ENCODE measurements at places on chromosomes 13 and 19. TPM values are rescaled to one million over a fixed set of nuclear protein-coding genes. Genes with fewer than 3 reads are reported as not detected.

DNA sequence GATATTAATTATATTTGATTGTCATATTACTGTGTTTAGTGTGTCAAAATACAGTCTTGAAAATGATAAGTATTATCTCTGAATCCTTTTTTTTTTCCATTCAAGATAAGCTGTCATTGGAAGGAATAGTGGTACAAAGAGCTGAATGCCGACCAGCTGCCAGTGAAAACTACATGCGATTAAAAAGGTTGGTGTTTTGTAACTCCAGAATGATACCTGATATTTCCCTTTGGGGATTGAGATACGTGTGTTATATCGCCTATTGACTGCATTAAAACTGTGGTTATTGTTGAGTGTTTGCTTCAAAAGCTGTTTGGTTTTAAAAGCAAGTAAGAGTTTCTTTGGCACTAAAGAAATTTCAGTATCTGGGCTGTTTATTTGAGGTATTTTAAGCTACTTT is 6.5 kb upstream of the KCTD4 start:
- no peak overlapping the region for H3K4me3 ChIP-seq
- H3K27ac ChIP-seq = no peak overlapping the region
- no peaks in the 10 kb centered on the region for H3K27me3 ChIP-seq
- peaks cover 14% of the 10 kb centered on the region for H3K36me3 ChIP-seq
- no peak for DNase-seq

Gene COL4A2
- 109 TPM for total RNA-seq

- H3K27me3 ChIP-seq = peaks cover 16% of the 10 kb centered on the region
- no peaks in the 10 kb centered on the region for H3K4me1 ChIP-seq
- no peak overlapping the region for H3K27ac ChIP-seq
- no peaks in the 10 kb centered on the region for H3K36me3 ChIP-seq
Observed at GRCh38 chr19:5369962-5370367, 29.4 kb upstream of the PTPRS start.

DNA sequence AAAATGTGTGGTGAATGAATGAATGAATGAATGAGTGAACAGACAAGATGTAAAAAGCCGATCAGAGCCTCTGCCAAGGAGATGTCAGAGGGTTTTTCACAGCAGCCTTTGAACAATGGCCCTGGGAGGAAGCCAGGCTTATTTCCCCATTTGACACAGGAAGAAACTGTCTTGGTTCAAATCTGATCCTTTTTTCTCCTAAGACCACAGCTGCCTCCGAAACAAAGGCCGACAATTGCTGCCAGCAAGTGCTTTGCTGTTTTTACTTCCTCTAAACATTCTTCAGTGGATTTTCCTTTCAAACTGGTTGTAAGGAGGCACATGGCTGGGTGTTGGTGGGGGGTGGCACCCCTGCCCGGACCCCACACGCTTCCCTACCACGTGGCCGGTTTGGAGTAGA is 44.2 kb upstream of the HOMER3 start:
- peaks cover 7% of the 10 kb centered on the region for H3K4me1 ChIP-seq
- H3K27ac ChIP-seq = no peak overlapping the region
- DNase-seq = no peak
- H3K4me3 ChIP-seq = no peak overlapping the region
- peaks cover 17% of the 10 kb centered on the region for H3K27me3 ChIP-seq

GRCh38 chr13:101115762-101116171 is 300.5 kb downstream of the NALCN start:
- no peak for DNase-seq
- H3K36me3 ChIP-seq = peaks cover 6% of the 10 kb centered on the region
- H3K4me3 ChIP-seq = peak overlapping the region; percentile 6

DNA sequence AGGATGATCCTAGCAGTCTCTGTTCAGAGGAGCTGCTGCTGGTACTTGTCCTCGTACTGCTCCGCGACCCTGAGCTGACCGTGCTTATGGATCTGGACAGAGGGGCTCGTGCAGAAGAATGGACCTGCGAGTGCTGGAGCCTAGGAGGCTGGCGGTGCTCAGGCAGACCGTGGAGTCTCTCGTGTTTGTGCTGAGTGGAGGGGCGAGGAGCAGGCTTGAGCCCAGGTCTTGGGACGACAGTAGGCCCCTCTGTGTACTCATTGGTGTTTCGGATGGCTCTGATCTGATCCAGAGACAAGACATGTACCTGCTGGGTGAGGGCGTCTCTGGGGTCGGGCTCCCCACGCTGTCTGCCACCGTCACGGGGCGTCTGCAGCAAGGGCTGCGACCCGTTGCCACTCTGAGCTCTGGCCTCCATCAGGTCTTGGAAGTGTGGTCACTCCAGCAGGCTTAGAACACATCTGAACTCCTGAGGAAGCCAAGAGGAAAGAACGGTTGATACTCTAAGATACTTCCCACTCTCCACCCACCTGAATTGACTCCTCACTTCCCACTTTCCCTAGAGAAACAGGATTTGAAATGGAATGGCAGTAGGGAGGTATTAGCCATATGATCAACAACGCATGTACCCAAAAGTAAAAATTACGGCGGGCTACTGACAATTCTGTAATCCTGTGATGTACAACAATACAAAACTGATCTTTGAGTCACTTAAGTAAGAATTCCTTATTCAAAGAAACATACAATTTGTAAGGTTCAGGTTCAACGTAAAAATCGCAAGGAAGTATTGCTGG is 3.4 kb downstream of the SPRY2 start:
- H3K36me3 ChIP-seq = peaks cover 47% of the 10 kb centered on the region
- H3K27me3 ChIP-seq = no peaks in the 10 kb centered on the region
- peak overlapping the region; percentile 92 for H3K27ac ChIP-seq
- no peak overlapping the region for H3K4me3 ChIP-seq
- DNase-seq = no peak

GRCh38 chr19:2138061-2138728 is 13.2 kb downstream of the AP3D1 start:
- H3K36me3 ChIP-seq = peaks cover 33% of the 10 kb centered on the region
- H3K4me1 ChIP-seq = no peaks in the 10 kb centered on the region
- H3K4me3 ChIP-seq = no peak overlapping the region
- H3K27me3 ChIP-seq = no peaks in the 10 kb centered on the region

DNA sequence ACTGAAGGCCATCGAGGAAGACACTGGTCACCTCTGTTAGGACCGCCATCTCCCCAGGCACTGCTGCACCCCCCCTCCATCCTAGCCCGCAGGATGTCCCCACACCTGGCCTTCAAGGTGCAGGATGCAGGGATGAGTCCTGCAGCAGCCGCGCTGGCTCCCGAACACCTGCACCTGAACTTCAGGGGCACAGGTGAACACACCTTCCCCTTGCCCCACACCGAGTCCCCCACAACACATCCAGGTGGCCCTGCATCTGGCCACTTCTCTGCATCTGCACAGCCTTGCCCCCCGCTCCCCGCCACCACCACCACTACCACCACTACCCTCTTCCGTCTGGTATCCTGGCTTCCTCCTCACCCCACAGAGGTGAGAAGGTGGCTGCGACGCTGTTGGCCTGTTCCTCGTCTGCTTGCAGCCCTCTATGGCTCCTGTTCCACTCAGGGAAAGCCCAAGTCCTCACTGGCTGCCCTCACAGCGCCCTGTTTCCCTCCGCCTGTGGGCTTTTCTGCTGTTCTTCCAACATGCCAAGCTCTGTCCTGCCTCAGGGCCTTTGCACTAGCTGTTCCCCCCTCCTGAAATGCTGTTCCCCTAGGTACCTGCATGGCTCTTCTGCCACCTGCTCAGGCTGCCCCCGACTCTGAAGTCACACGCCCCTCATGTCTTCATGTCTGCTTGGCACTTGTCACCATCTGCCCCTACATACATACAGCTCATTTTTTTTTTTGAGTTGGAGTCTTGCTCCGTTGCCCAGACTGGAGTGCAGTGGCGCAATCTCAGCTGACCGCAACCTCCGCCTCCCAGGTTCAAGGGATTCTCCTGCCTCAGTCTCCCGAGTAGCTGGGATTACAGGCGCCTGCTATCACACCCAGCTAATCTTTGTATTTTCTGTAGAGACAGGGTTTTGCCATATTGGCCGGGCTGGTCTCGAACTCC is 1.4 kb upstream of the CERS1 start:
- no peak overlapping the region for H3K27ac ChIP-seq
- H3K27me3 ChIP-seq = peaks cover 16% of the 10 kb centered on the region
- no peak for DNase-seq
- peak overlapping the region; percentile 80 for H3K4me3 ChIP-seq
- no peaks in the 10 kb centered on the region for H3K4me1 ChIP-seq

- H3K27ac ChIP-seq = peak overlapping the region; percentile 97
- no peaks in the 10 kb centered on the region for H3K27me3 ChIP-seq
- peak; percentile 93 for DNase-seq
- peaks cover 13% of the 10 kb centered on the region for H3K36me3 ChIP-seq
Observed at GRCh38 chr19:17579661-17580244, 24.3 kb downstream of the COLGALT1 start.

Gene SUCLA2
- total RNA-seq = 47.6 TPM

DNA sequence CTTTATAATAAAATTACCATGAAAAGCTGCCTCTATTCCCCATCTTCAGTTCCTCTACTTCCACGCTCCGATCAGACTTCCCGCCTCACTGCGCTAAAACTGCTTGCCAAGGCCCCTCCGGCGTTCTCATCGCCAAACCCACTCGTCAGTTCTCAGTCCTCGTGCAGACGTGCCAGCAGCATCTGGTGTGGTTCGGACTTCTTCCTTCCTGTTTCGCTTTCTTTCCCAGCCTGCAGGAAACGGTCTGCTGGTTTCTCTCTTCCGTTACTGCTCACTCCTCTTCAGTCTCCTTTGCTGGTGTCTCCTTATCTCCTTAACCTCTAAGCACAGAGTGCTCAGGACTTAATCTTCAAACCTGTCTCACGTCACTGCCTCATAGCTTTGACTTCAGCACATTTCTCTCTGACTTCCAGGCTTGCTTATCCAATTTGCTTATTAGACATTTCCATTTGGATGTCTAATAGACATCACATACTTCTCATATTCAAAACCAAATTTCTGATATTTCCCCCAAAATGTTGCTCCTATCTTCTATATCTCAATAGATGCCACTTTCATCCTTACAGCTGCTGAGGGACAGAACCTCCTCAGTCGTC is 40.3 kb downstream of the RCBTB2 start:
- no peak overlapping the region for H3K4me3 ChIP-seq
- H3K27ac ChIP-seq = no peak overlapping the region
- H3K27me3 ChIP-seq = no peaks in the 10 kb centered on the region
- DNase-seq = no peak
- H3K36me3 ChIP-seq = peaks cover 18% of the 10 kb centered on the region
- H3K4me1 ChIP-seq = peaks cover 14% of the 10 kb centered on the region
